SK-N-DZ (cell line): ENCODE measurements at places on chromosomes 4 and X.

- DNase-seq: no peak
Measured at GRCh38 chr4:82267506-82267905, 106.3 kb downstream of the HNRNPD start.

DNA sequence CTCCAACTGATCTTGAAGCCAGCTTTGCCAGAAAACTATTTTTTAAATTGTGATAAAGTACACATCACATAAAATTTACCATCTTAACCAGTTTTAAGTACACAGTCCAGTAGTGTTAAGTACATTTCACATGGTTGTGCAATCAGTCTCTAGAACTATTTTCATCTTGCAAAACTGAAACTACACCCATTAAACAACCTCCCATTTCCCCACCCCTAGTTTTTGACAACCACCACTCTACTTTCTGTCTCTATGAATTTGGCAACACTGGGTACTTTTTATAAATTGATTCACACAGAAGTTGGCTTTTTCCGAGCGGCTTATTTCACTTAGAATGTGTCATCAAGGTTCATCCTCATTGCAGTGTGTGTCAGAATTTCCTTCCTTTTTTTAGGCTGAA, 31.0 kb downstream of the TRPC5 start:
- no peak for DNase-seq

- peak; percentile 3 for DNase-seq
Measured at GRCh38 chrX:9912351-9913145, 54.6 kb upstream of the CLDN34 start.

DNA sequence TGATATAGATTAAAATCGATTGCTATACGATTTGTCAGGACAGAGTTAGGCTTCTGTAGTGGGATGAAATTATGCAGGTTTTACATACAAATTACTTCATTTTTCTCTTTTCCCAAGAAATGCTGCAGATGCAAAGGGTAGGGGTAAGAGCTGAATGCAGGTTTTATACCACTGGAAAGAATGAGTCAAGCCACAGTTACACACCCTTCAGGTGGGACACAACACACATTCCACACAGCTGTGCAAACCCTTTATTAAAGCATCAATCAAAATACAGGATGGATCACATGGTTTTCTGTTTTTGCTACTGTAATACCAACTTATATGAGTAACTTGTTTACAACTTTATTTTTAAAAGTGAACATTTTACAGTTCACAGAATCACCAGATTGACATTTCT, 39.8 kb downstream of the MFAP3L start:
- DNase-seq: no peak

GRCh38 chr4:3482707-3483106, 19.6 kb downstream of the DOK7 start:
- DNase-seq: no peak

- peak; percentile 48 for DNase-seq
Measured at GRCh38 chr4:82268050-82268825, 105.6 kb downstream of the HNRNPD start.

GRCh38 chr4:52241916-52242315, 190.8 kb downstream of the SPATA18 start:
- DNase-seq: no peak

GRCh38 chrX:21816136-21816535, 23.3 kb upstream of the MBTPS2 start:
- DNase-seq: no peak

DNA sequence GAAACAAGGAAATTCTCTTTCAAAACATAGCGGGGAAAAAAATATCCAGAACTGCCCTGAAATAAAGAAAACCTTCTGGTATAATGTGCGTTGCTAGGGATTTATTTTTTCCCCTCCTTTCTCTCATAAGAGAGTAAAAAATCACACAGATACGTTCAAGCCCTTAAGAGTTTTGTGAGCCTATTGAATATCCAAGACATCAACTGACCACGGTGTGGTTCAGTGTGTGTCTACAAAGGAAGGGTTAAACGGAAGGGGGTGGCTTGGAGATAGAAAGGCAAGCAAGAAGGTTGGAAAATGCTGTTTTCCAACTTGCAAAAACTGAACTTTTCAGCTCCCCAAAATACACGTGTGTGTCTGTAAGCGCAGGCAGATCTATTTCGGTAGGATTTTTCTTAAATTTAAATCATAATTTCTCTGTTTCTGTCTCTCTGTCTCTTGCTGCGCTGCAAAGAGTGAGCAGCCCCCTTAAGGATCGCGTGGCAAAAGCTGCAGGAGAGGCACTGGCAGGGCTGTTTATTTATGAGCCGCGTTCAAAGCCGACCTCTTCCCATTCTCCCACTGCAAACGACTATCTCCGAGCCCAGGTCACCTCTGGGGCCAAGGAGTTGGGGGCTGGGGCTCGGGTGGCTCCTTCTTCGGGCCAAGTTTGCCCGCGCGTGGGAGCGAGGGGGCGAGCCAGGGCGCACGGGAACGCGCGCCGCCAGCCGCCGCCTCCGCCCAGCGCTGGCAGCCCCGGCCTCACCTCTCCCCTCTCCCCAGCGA, 492 bp upstream of the SLIT2 start:
- DNase-seq: peak; percentile 72

GRCh38 chr4:79964400-79965211, 108.4 kb downstream of the ANTXR2 start:
- no peak for DNase-seq

- DNase-seq: no peak
Measured at GRCh38 chr4:8028884-8029568, 89.4 kb upstream of the AFAP1 start.

GRCh38 chrX:121851033-121851432, 803.6 kb downstream of the GLUD2 start:
- no peak for DNase-seq

GRCh38 chr4:152104901-152105357, 344.1 kb upstream of the GATB start:
- no peak for DNase-seq

DNA sequence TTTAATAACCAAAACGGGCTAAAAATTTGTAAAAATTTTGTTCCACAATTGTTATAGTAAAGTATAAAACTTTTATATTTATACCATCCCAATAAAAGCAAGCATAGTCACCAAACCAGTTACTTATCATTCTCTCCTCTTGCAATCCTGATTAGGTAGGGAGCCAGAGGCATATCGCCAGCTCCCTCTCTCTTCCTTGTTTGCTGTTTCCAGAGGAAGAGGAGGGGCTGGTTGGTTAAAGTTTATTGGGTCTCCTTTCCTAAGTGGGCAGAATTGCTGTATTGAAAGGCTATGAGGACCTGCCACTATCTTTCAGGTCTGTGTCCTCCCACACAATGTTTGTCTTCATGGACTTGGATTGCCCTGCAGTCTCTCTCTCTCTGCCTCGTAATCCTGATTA, 29.6 kb upstream of the BBS12 start:
- DNase-seq: no peak

DNA sequence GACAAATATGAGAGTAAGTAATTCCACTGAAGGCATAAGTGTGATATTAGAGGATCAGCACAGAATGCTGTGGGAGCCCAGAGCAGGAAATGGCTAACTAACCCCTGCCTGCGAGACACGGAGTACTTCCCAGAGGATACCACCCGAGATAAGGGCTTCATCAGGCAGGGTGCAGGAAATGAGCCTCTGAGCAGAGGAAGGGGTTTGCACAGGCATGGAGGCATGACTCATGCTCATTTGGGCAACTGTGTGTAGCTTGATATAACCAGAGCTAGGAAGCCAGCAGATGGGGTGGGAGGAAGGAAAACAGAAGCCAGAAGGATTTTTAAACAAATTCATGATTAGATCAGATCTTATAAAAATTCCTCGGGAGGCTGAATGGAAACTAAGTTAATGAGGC, 70.0 kb upstream of the TSPAN5 start:
- DNase-seq: no peak

GRCh38 chr4:3046623-3047022, 27.7 kb downstream of the HTT-AS start:
- no peak for DNase-seq

DNA sequence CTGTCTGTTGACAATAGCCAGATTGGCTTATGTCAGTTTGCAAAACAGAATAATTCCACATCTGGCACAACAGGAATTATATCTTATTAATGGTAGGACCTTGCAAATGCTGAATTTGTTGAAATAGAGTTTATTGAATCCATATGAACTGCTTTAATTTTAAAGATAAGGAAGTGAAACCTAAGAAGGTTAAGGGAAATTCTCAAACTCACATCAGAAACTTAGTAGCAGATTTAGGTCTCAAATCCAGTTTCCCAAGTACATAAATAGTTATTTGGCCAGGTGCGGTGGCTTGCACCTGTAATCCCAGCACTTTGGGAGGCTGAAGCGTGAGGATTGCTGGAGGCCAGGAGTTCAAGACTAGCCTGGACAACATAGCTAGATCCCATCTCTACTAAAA, 117.1 kb downstream of the HNRNPD start:
- no peak for DNase-seq

- DNase-seq: no peak
Measured at GRCh38 chr4:53852343-53852742, 212.1 kb downstream of the CHIC2 start.

DNA sequence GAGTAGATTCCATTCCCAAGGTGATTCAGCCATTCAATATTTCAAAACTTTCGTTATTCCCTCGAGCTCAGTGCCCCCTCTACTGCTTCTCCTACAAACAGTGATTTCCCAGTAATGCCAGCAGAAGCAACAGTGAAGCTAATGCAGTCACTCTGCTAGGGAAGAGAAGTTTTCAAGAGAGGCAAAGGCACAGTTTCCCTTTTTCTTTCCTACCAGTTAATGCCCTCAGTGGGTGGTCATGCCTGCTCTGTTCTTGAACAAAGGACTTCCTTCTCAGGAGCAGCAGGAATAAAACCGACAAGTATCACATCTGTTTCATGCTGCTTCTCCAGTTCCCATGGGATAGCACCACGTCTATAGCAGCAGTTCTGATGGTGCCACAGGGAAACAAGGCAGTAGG, 317.2 kb downstream of the TENM3 start:
- DNase-seq: no peak

DNA sequence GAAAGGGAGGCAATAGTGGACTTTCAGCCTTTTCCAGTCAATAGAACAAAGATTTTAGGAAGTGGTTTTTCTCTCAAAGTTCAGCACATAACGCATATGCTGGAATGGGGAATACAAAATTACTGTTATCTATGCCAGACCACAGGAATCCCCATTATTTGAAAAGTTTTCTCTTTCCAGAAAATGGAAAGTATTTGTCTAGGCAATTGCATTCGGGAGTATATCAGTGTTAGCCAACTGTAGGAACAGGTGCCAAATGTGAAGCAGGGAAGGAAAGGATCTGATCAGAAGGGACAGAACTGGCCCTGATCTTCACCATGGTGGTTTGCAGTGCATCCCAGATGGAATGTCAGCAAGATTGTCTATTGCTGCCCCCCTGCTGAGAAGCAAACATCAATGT, 213.6 kb downstream of the CPE start:
- DNase-seq: no peak

- peak; percentile 0 for DNase-seq
Measured at GRCh38 chrX:56429581-56429980, 133.8 kb upstream of the UBQLN2 start.

DNA sequence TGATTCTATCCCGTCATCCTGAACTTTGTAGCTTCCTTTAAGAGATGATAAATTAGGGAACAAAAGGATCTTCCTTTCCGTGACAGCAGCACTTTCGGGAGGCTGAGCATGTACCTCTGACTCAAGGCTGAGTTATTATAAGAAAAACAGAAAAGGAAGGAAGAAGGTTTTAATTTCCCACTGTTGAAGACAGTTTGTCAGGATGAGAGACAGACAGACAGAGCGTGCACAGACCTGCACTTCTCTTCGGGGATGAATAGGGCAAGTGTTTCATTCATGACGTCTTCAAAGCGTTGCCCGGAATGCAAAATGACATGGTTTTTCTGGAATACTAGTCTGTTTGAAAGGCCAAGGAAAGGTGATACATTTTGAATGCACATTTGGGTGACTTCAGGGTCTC, 405.3 kb upstream of the FAT1 start:
- no peak for DNase-seq

DNA sequence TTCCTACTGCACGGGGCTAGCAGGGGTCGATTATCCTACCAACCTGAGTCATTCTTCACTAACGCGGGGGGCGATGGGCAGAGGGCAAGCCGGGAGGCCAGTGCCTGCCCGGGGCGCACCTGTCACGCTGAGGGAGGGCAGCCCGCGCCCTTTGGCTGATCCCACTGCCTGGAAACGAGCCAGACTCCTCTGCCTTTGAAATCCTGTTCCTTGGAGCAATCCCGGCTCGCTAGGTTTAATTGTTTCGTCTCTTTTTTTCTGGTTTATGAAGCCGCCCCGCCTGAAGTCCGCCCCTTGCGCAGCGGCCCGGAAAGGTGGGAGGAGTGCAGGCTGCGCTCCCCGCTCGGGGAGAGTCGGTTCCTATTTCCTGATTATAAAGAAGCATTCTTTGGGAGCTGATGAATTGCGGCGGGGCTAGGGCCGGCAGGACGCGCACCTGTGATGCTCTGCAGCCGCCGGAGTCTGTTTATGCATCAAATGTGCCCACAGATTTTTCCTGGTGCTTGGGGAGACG, 484.2 kb downstream of the BCOR start:
- DNase-seq: no peak

DNA sequence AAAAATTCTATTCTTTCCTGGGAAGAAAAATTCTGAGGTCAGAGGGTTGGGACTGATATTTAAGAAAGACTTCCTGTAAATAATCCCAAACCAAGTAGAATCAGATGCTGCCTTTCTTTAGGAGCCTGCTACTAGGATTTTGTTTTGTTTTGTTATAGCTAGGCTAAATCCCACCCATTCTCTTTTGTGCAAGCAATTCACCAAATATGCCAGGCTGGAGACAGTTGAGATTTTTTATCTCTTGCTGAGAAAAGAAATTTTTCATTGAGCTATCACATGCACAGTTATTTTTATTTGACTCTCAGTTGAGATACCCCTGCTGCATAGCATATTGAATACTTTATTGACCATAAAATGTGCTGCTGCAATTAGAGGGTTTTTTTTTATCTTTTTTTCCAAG, 196.0 kb downstream of the KCNIP4 start:
- no peak for DNase-seq

- no peak for DNase-seq
Measured at GRCh38 chr4:41614519-41614918, 76.6 kb downstream of the LIMCH1 start.

DNA sequence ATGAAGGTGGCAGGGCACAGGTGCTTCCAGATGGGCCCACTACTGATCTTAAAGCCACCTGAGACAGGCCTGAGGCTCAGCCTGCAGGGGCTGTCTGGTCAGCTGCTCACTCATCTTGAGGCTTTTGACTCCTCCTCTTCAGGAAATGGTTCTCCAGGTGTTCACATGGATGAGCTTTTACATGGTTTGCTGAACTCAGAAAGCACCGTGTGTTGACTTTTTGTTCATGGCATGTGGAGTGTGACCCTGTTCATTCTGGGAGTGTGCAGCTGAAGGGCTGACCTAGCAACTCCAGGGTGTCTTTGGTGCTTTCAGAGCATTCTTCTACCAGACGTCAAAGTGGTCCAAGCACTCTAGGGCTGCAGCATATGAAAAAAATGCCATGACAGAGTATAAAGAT, 111.1 kb downstream of the CCNG2 start:
- no peak for DNase-seq

- no peak for DNase-seq
Measured at GRCh38 chr4:159481936-159482335, 379.1 kb downstream of the RAPGEF2 start.

GRCh38 chr4:64464581-64464980, 55.3 kb upstream of the TECRL start:
- no peak for DNase-seq
